Nephron progenitor cell (in vitro differentiated cells): ENCODE measurements at places on chromosomes 13 and 19.

GRCh38 chr13:44739120-44739519 is 163.0 kb upstream of the TSC22D1 start:
- H3K27ac ChIP-seq: peak overlapping the region; percentile 44
- peaks cover 32% of the 10 kb centered on the region for H3K4me1 ChIP-seq
- peaks cover 9% of the 10 kb centered on the region for H3K27me3 ChIP-seq
- peak overlapping the region; percentile 30 for H3K4me3 ChIP-seq
- no peaks in the 10 kb centered on the region for H3K36me3 ChIP-seq

GRCh38 chr13:48790966-48791365 is 137.2 kb downstream of the CYSLTR2 start:
- H3K4me3 ChIP-seq: no peak overlapping the region
- DNase-seq: no peak

- H3K27ac ChIP-seq: no peak overlapping the region
- no peak overlapping the region for H3K4me3 ChIP-seq
- peaks cover 27% of the 10 kb centered on the region for H3K4me1 ChIP-seq
Observed at GRCh38 chr19:54252243-54252642, 4.8 kb downstream of the LILRB5 start.

DNA sequence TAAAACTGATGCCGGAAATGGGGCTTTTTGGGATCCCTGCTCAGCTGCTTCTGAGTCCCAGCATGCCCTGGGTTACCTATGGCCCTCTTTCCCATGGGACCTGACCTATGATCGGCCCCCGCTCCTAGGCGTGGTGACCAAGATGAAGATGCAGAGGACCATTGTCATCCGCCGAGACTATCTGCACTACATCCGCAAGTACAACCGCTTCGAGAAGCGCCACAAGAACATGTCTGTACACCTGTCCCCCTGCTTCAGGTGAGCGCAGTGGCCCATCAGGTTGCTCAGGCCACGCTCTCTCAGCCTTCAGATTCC is 1.5 kb downstream of the RPS11 start:
- peak overlapping the region; percentile 42 for H3K27ac ChIP-seq
- H3K36me3 ChIP-seq: peaks cover 38% of the 10 kb centered on the region
- peaks cover 10% of the 10 kb centered on the region for H3K27me3 ChIP-seq

DNA sequence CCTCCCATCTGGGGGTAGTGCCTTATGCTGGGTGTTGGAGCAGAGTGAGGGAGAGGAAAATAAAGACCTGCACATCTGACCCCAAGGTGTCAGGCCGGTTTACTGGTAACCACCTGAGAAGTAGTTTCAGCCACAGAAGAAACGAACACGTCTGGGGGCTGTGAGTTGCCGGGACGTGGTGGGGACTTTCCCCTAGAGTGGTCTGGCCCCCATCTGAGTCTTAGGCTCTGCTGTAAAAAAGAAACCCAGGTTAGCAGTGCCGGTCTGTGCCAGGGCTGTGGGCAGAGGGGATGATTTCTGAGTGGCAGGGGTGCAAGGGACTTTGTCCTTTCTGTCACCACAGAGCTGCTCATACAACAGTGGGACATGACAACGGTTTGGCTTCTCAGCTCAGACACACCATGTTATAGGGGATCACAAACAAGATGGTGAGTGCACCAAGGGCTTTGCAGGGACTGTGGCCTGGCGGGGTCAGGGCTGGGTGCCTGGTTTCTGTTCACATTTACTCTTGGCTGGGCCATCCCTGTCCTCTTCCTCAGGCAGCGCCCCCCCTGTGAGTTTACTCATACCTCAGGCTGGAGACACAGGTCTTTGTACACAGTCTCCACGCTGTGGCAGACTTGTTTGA is 9.0 kb downstream of the GCDH start:
- H3K4me1 ChIP-seq: no peaks in the 10 kb centered on the region
- H3K27me3 ChIP-seq: peaks cover 3% of the 10 kb centered on the region
- H3K36me3 ChIP-seq: peaks cover 2% of the 10 kb centered on the region
- H3K4me3 ChIP-seq: no peak overlapping the region
- DNase-seq: no peak
- H3K27ac ChIP-seq: peak overlapping the region; percentile 51

DNA sequence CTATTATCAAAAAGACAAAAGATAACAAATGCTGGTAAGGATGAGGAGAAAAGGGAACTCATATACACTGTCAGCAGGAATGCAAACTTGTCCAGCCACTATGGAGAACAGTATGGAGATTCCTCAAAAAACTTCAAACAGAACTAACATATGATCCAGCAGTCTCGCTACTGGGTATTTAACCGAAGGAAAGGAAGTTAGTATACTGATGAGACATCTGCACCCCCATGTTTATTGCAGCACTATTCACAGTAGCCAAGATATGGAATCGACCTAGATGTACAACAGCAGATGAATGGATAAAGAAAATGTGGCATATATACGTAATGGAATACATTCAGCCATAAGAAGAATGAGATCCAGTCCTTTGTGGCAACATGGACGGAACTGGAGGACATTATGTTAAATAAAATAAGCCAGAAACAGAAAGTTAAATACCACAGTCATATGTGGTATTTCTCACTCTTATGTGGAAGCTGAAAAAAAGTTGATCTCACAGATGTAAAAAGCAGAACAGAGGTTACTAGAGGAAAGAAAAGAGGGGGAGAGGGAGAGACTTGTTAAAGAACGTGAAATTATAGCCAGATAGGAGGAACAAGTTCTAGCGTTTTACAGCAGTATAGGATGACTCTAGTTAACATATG is 83.2 kb downstream of the RUBCNL start:
- peaks cover 4% of the 10 kb centered on the region for H3K27me3 ChIP-seq
- H3K4me3 ChIP-seq: no peak overlapping the region
- H3K4me1 ChIP-seq: no peaks in the 10 kb centered on the region
- no peak for DNase-seq
- peaks cover 4% of the 10 kb centered on the region for H3K36me3 ChIP-seq

- peak overlapping the region; percentile 29 for H3K27ac ChIP-seq
- H3K27me3 ChIP-seq: no peaks in the 10 kb centered on the region
- peaks cover 44% of the 10 kb centered on the region for H3K4me1 ChIP-seq
- DNase-seq: no peak
- H3K4me3 ChIP-seq: peak overlapping the region; percentile 90
Observed at GRCh38 chr13:60165391-60166099, 1.8 kb upstream of the DIAPH3 start.

DNA sequence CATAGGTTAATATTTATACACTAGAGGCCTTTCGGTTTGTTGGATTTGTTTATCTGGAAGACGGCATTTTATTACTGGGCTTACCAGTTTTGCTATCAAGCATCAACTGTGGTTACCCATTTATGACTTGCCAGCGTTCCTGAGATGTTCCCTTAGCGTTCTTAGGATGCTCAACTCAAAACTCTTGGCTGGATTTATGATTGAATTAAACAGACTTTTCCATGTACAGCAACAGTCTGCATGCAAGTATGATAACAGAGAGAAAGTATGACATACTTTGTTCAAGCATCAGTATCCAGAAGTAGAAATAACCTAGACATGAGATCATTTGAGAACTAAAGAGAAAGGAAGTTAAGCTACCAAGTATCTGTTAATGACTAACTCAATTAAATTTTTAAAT is 29.9 kb upstream of the RNF113B start:
- no peak overlapping the region for H3K4me3 ChIP-seq
- peaks cover 41% of the 10 kb centered on the region for H3K4me1 ChIP-seq
- H3K36me3 ChIP-seq: peaks cover 92% of the 10 kb centered on the region
- H3K27me3 ChIP-seq: peaks cover 3% of the 10 kb centered on the region
- DNase-seq: no peak

- H3K4me3 ChIP-seq: no peak overlapping the region
- H3K4me1 ChIP-seq: no peaks in the 10 kb centered on the region
- no peaks in the 10 kb centered on the region for H3K36me3 ChIP-seq
Observed at GRCh38 chr19:23596872-23597271, 90.1 kb downstream of the ZNF675 start.

DNA sequence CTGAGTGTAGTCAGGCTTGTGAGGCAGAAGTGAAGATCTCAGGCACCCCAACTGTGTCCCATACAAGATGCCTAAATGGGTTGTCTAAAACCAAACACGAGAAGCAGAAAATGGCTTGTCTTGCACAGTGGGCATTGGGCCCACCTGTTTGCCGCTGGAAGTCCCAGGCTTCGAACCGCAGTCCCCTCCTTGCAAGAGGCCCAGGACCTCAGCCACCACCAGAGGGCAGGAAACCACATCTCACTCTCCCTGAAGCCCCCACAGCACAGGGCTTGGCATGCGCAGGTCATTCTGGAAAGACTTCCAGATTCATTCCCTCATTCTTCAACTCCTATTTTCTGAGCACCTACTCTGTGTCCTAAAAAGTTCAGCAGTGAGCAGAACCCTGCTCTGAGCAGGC is 973.7 kb downstream of the UQCRFS1 start:
- peaks cover 46% of the 10 kb centered on the region for H3K27me3 ChIP-seq
- H3K36me3 ChIP-seq: no peaks in the 10 kb centered on the region
- H3K27ac ChIP-seq: no peak overlapping the region

GRCh38 chr19:33316541-33317264 is 14.4 kb upstream of the CEBPA start:
- DNase-seq: no peak
- H3K36me3 ChIP-seq: no peaks in the 10 kb centered on the region
- H3K27ac ChIP-seq: no peak overlapping the region
- H3K27me3 ChIP-seq: peaks cover 19% of the 10 kb centered on the region
- no peaks in the 10 kb centered on the region for H3K4me1 ChIP-seq
- no peak overlapping the region for H3K4me3 ChIP-seq

DNA sequence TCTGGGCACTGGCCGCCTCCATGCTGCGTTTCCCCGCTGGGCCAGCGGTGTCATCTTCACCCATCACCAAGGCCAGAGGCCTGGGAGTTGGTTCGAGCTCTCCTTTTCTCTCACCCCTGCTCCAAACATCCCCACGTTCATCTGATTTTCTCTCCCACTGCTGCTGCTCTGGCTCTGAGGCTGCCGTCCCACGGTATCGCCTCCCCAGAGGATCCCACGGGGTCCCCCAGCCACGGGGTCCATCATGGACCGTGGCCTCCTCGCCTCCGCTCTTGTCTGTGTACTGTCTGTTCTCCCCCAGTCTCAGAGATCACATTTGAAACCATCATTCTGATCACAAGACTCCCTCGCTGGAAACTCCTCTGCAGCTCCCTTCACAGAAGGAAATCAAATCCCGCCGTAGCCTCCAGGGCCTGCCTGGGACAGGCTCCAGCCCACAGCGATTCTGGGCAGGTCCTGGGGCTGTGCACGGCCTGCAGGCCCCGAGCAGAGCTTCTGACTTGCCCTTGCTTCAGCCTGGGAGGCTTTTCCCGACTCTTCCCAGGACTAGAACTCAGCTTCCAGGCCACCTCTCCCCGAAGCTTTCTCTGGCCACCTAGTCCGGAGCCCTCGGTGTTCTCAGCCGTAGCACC is 64.2 kb downstream of the SOX1 start:
- no peak overlapping the region for H3K27ac ChIP-seq
- H3K4me1 ChIP-seq: peaks cover 6% of the 10 kb centered on the region
- DNase-seq: no peak
- peaks cover 30% of the 10 kb centered on the region for H3K27me3 ChIP-seq
- H3K36me3 ChIP-seq: no peaks in the 10 kb centered on the region

DNA sequence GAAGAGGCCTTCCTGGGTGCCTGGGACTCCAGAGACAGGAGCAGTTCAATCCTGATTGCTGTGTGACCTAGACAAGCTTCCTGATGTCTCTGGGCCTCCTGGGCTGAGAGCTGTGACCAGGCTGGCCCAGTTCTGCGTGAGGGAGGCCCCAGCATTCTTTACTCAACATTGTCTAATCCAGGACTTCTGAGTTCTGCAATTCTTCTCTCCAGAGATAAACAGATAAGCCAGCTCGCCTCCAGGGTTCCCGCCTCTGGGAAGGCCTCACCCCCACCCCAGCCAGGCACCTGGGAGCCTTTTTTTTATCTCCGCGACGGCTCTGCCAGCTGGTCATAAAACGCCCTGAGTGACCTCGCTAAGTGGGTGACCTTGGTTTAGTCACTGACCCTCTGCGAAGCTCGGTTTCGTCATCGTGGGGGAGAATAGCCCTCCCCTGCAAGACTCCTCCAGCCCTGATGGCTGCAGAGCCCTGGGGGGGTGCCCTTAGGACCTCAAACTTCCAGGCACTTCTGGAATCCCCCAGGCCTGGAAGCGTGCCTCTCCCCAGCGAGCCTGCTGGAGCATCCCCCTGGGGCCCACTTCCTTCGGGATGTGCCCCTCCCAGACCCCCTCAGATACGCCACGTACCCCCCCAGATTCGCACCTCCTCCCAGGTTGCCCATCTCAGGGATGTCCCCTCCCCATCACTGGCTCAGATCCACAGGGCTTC is 1.9 kb downstream of the SULT2B1 start:
- H3K36me3 ChIP-seq: no peaks in the 10 kb centered on the region
- H3K4me3 ChIP-seq: no peak overlapping the region
- peaks cover 39% of the 10 kb centered on the region for H3K4me1 ChIP-seq
- H3K27me3 ChIP-seq: peaks cover 11% of the 10 kb centered on the region

DNA sequence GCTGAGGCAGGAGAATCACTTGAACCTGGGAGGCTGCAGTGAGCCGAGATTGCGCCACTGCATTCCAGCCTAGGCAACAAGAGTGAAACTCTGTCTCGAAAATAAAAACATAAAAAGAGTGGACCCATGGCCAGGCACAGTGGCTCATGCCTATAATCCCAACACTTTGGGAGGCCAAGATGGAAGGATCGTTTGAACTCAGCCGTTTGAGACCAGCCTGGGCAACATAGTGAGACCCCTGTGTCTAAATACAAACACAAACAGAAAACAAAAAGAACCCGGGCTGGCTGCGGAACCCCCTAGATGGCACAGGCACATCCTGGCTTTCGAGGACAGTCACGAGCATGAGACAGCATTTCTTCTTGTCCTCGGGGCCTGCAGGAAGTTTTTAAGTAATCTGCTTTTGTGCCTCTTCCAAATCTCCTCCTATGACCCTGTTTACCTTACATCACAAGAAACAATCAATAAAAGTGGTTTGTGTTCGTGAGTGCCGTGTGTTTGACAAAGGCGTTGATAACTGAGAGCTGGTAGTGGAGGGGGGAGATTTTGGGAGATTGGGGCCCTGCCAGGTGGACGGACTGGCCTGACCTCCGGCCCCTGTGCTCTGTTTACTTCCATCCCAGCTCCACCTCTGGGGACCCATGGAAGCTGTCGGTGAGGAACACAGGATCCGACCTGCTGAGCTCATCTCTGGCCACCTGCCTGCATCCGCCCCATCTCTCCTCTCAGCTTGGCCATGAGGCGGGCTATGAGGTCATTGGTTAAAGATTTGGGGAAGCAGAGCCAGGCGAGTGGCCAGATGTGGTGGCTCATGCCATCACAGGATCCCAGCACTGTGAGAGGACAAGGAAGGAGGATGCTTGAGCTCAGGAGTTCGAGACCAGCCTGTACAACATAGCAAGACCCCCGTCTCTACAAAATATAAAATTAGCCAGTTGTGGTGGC is 5.9 kb upstream of the GDF15 start:
- no peak for DNase-seq
- H3K4me3 ChIP-seq: no peak overlapping the region
- peaks cover 8% of the 10 kb centered on the region for H3K27me3 ChIP-seq

- no peaks in the 10 kb centered on the region for H3K36me3 ChIP-seq
- no peaks in the 10 kb centered on the region for H3K4me1 ChIP-seq
- H3K27ac ChIP-seq: no peak overlapping the region
- H3K27me3 ChIP-seq: peaks cover 20% of the 10 kb centered on the region
- no peak for DNase-seq
Observed at GRCh38 chr13:26541041-26541440, 16.4 kb upstream of the WASF3 start.

- H3K4me1 ChIP-seq: no peaks in the 10 kb centered on the region
- no peaks in the 10 kb centered on the region for H3K36me3 ChIP-seq
- DNase-seq: no peak
- no peak overlapping the region for H3K4me3 ChIP-seq
Observed at GRCh38 chr19:23904406-23904805, 10.3 kb upstream of the ZNF726 start.

- H3K27me3 ChIP-seq: no peaks in the 10 kb centered on the region
- no peak overlapping the region for H3K27ac ChIP-seq
- no peak overlapping the region for H3K4me3 ChIP-seq
- no peaks in the 10 kb centered on the region for H3K36me3 ChIP-seq
Observed at GRCh38 chr13:35057858-35058257, 115.8 kb downstream of the NBEA start.
